Activated CD4-positive, alpha-beta T cell treated with anti-CD3 and anti-CD28 coated beads, Interleukin-2, amount 50 U/mL, for 4 hours (primary cell): ENCODE measurements at places on chromosomes 16 and 17.

- no peak for DNase-seq
Observed at GRCh38 chr17:28325211-28325610, 6.2 kb downstream of the TMEM97 start.

DNA sequence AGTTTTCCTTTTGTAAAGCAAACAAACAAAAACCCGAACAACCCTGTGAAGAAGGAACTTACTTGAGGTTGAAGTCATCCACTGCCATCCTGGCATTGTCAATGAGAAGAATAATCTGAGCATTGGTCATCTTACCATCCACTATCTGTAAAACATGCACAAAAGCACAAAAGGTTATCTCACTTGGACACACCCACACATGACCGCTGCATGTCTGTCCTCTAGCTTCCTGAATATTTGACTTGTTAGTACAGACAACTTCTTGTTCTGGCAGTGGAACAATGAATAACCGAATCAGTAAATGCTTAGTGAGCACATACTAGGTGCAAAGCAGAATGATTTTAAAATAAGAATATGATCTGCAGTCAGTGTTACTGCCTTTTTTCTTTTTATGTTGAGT lies 6.1 kb downstream of the KRT23 start:
- DNase-seq, result no peak

DNA sequence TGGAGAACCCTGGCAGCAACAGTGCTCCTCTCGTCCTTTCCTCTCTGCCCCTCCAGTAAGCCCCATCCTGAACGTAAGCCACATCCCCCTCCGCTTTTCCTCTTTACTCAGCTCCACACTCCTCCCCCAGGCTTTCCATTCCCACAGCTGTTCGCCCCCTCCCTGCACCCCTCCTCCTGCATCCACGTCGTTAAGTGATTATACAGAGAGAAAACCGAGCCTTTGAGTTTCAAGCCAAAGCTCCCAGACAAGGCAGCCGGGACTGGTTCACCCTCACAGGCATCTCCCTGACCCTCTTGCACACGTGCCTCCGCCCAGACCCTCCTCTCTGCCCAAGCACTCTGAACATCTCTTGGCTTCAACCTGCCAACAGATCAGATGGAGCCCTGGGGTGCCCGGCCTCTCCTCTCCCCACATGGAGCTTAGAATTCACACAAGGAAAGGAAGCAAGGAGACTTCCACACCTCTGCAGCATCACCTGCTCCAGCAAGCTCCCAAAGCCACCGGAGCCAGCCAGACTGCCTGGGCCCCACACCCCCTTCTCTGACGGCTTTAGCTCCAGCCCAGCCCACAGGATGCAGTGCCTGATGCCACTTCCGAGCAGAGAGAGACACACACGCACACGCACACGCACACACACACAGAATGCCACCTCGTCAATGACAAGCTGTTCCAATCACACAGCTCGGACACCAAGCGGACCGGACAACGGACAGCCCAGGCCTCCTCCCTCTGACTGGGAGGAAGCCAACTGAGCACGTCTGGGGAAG lies 99.9 kb upstream of the CCL2 start:
- no peak for DNase-seq

DNA sequence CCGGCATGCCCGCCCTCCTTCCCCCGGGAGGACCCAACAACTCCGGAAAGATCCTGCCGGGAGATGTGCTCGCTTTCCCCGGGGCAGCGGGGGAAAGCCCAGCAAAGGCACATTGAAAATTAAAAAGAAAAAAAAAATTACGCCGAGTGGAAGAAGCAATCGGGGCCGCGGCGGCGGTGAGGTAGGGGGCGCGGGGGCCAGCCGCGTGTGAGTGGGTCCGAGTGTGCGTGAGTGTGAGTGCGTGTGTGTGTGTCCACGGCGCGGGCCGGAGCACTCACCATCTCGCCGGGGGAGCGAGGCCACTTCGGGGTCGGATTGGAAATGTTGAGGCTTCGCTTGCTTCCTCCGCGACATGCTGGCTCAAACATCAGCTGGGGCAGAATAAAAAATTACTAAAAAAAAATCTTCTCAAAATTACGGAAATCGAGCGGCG lies at the start of gene SALL1:
SALL1 (minus strand) TSS at position 383 of the 433 bp plus-strand sequence; CDS start at position 354, 29 bp downstream.
- no peak for DNase-seq

GRCh38 chr16:87044032-87044382 lies 273.2 kb downstream of the C16orf95 start:
- no peak for DNase-seq

DNA sequence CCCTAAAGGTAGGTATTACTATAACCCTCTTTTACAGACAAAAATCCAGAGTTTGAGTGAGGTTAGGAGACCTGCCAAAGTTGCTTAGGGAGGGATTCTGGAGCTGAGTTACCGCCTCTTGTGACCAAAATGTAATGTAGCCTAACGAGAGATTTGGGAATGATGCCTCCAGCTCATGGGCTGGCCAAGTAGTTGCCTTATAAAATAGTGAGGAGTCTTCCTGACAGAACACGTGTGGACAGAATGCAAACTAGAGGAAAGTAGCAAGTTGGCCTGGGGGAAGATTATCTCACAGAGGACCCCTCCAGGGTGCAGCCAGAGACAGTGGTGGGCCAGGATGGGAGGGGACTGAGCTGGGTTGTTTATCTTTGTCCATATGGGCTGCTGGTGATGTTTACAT lies 543.7 kb upstream of the CDH11 start:
- no peak for DNase-seq

DNA sequence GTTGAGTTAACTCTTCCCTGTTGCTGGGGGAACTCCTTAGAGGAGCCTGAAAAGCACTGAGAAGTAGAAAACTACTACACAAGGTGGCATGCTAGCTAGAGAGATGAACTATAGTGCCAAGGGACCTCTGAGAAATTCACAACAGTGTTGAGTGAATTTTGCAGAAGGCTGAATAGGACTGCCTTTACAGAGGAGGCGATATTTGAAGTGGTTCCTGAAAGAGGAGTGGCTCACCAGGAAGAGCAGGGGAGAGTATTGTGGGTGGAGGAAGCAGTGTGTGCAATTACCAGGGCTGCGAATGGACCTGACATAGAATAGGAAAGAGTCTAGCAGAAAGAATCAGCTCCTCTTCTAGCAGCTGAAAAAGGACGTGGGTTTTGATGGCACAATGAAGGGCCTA lies 66.4 kb downstream of the CDK5R1 start:
- no peak for DNase-seq

DNA sequence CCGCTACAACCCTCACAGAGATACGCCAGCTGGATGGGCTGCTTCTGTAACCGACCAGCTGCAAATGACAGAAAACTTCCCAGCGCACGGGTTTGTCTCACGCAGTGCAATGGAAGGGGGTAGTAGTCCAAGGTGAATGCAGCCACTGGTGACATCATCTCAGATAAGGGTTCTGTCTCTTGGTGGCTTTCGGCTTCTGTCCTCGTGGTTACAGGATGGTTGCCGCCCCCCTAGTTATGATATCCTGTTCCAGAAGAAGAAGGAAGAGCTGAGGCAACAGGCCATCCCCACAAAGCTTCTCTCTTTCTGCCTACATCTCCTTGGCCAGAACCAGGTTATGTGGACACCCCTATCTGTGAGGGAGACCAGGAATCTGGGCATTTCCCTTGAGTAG lies 40.3 kb upstream of the BAHCC1 start:
- no peak for DNase-seq

DNA sequence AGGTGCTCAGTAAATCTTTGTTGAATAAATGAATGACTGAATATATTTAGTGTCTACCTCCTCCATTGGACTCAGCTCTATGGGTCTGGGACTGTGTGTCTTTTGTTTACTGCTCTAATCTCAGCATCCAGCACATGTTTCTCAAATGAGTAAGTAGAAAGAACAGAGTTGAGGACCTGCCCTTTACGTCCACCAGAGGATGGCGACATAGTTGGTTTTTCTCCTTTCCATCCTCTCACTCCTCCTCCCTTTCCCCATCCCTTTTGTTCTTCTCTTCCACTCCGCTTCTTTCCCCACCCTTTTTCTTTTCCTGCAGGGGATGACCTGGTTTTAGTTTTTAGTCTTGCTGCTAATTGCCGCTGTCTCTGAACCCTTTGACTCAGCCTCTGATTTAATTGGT lies 12.1 kb upstream of the CHP2 start:
- no peak for DNase-seq

DNA sequence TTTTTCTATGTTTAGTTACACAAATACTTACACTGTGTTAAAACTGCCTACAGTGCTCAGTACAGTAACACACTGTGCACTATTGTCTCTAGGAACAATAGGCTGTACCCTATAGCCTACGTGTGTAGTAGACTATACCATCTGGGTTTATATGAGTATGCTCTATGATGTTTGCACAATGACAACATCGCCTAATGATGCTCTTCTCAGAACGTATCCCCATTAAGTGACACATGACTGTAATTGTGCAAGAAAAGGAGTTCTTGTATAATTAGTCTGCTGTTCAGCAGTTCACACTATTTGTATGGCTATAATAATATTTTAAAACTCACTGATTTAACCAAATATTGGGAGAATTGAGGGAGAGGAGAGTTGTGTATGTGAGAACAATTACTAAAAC lies 173.7 kb downstream of the TRIM37 start:
- DNase-seq, result no peak

DNA sequence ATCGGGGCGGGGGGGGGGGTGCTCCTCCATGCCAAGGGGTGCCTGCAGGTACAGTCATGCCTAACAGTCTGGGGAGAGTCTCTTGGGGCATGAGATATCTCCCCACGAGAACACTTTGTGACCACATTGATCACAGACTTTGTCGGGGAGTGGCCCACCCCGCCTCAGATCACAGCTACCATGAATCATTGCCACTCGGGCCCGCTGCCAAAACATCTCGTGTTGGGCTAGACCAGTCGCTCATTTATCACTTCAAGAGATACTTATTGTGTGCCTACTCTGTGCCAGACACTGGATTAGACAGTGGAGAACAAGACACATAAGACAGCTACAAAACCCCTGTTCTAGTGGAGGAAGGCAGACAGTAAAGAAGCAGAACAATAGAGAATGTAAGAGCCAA lies 72.6 kb downstream of the CLEC16A start:
- no peak for DNase-seq

DNA sequence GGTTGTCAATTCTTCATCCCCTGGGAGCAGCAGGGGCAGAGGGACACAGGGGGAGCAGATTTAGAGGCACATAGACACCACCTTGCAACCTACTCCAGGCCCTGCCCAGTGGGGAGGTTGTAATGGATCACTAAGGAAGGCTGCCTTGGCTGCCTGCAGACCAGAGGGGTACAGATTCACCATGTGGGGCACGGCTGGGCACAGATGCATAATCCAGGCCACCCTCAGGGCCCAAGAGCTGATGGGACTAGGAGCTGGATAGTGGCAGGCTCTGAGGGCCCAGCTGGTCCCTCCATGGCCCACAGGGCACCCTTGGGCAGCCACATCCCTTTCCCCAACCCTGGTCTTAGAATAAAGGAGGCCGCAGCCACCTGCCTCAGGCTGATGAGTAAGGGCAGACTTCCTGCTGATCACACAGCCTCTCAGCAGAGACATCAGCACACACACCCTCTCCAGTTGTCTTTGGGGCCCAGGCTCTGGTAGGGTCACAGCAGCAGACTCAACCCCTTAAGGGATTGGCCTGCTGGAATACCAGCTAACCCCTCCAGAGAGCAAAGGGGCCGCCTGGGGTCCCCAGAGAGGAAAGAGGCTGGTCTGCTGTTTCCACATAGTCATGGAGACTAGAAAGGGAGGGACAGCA lies 224.9 kb downstream of the GSG1L start:
- no peak for DNase-seq

DNA sequence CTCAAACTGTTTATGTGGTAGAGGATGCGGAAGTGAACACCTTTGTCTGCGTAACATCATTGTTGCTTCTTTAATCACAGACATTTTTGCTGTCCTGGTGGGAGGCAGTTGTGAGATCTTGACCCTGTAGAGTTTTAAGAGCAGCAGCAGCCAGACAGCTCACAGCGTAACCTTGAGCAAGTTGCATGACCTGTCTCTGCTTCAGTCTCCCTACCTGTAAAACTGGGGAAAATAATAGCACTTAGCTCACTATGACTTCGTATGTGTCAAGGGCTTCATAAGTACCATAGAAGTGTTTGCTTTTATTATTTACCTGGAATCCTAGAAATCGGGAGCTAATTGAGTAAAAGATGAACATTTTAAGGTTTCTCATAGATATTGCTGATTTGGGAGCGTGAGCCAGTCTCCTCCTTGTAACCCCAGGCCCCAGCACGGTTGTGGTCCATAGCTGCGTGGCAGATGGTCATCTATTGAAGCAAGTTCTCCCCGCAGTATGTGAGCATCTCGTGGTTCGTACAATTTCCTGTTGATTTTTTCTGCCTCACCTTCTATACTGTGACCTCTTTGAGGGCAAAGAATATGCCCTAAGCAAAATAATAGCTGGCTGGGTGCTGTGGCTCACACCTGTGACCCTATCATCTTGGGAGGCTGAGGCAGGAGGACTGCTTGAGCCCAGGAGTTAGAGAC lies 34.4 kb downstream of the GPRC5B start:
- no peak for DNase-seq

DNA sequence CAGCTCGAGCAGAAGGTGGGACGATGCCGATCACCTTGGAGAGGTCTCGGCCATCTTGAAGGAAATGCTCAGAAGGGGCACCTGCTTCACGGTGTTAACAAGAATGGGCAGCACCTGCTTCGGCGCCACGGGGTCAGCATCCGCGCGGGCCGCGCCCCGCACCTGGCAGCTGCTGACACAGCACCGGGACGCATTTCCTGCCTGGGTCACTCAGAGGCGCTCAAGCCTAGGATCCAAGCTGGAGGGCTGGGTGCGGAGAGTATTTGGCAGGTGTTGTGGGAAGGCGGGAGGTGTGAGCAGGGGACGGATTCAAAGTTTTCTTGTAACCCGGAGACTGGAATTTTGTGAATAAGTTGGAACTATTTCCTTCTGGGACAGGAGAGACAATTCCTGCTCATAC lies 39.3 kb upstream of the AKTIP start:
- no peak for DNase-seq

DNA sequence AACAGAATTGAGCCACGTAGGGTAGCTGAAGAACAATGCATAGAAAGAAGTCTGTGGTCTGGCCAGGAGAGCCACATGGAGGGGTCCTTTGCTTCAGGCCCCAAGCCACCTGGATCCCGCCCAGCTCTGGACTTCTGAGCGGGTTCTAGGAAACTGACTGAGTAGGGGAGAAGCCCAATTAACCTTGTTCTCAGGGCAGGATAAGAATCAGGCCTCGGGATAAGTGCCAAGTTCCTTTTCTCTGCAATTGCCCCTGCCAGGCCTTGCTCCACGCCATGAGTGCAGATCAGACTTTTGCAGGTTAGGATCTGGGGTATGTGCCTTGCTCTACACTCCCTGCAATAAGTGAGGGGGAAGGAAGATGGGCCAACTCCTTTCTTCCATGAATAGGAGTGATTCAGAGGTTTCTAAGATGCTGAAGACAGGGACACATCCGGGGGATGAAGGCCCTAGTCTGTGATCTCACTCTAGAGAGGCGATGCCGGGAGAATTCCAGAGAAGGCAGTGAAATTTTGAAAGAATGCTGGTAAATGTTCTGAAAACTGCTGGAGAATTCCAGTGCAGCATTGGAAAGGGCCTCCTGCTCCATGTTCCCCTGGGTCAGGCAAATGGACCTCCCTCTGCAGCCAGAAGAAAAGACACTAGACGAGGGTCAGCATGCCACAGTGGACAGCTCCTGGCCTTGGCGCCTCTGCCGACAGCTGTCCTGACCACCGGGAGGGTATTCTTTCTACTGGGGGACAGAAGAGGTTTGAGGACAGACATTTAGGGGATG lies 5.8 kb downstream of the NEUROD2 start:
- no peak for DNase-seq
